NCI-H1930 (cell line): ENCODE measurements at places on chromosomes 12 and 14.

- no peak for DNase-seq
These were observed 223.4 kb upstream of the GARIN2 start for GRCh38 chr14:66965831-66966230.

DNA sequence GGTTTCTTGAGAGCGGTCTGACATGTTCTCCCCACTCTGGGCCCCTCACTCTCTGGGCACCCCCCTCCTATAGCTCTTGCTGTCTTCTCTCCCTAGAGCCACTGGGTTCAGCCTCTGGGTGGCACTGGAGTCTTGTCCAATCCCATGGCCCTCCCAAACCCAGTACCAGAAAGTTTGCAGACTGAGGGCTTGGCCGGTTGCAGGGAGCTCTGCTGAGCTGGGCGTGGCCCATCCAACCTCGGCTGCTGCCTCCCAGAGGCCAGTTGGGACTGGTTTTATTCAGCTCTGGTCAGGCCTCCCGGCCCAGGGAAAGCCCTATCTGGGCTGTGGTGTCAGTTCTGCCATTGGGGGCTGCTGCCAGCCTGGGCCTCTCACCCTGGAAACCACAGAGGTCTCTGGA lies 37.9 kb downstream of the ISCA2 start:
- DNase-seq = no peak

DNA sequence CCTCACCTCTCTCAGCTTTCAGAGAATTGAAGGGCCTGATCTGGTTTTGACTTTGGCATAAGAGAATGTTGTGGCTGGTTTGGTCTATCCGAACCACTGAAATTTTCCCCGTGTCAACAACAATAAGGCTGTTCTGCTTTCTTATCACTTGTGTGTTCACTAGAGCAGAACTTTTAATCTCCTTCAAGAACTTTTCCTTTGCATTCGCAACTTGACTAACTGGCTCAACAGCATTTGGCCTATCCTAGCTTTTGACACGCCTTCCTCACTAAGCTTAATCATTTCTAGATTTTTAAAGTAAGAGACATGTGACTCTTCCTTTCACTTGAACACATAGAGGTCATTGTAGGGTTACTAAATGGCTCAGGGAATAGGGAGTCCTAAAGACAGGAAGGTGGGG lies 25.9 kb upstream of the EDDM3A start:
- no peak for DNase-seq

DNA sequence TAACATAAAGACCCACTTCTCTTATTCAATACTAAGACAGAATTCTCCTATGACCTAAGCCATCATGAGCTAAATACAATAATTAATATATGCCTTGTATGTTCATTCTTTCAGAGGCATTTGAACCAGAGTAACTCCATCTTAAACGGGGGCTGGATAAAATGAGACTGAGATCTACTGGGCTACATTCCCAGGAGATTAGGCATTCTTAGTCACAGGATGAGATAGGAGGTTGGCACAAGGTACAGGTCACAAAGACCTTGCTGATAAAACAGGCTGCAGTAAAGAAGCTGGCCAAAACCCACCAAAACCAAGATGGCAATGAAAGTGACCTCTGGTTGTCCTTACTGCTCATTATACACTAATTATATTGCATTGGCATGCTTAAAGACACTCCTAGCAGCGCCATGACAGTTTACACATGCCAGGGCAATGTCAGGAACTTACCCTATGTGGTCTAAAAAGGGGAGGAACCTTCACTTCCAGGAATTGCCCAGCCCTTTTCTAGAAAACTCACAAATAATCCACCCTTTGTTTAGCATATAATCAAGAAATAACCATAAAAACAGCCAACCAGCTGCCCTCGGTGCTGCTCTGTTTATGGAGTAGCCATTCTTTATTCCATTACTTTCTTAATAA lies 260.7 kb downstream of the SSPN start:
- no peak for DNase-seq

DNA sequence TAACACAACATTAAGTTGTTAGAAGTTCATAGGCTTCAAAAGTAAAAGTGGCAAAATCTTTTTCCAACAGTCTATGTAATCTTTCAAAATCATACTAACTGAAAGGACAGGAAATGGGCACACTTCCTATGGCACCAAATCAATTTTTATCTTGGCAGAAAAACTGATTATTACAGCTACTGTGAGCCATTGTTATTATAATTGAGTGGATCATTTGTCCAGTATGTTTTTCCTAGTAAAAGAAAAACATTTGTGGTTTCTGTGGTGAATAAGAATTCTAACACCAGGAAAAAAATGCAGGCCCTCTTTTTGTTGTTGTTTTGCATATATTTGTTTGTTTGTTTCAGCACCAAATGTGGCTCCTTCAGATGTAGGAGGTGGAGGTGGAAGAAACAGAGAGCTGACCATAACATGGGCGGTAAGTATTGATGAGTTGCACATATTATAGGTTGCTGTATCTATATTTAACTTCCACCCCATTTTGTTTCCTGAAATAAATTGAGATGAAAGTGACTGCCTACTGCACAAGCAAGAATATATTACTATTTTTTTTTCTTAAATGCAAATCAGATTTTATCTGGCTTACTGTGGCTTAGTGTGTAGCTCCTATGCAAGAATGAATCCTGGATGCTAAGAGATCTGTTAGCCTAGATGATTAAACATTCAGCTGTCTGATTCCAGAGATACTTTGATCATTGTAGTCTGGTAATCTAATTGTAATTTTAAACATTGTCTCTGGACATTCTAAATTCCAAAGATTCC lies 174.1 kb upstream of the PDZRN4 start:
- DNase-seq = no peak

GRCh38 chr14:105049753-105050550 lies 15.3 kb downstream of the GPR132 start:
- no peak for DNase-seq

DNA sequence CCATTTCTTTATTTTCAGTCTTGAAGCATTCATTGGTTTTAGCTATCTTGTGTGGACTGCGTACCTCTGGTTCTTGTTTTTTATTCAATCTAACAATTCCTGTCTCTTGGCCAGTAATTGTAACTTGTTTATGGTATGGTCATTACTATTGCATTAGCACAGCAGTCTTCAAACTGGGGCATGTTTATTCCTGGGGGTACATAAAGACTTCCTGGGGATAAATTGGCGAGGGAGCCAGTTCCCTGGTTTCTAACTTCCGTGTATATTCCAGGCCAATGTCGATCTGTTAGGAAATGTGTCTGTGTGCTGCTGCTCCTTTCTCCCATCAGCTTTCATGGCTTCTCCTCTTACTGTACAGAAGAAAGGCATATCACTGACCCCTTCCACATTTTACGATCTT lies 13.7 kb upstream of the EVL start:
- peak; percentile 11 for DNase-seq

- DNase-seq = peak; percentile 65
These were observed 43.3 kb downstream of the GALNT8 start for GRCh38 chr12:4763549-4763948.

DNA sequence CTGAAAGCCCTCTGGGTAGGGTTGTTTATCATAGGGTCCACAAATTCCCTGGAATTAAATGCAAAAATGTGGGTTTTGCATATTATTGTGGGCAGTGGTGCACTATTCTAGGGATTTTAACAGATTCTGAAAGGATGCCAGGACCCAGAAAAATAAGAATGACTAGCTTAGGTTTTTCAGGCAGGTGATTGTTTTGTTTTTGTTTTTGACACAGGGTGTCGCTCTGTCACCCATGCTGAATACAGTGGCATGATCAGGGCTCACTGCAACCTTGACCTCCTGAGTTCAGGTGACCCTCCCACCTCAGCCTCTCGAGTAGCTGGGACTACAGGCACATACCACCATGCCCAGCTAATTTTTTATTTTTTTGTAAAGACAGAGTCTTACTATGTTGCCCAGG lies 19.2 kb downstream of the GALNT6 start:
- no peak for DNase-seq

- DNase-seq = no peak
These were observed 179.7 kb downstream of the SSPN start for GRCh38 chr12:26374934-26375680.

DNA sequence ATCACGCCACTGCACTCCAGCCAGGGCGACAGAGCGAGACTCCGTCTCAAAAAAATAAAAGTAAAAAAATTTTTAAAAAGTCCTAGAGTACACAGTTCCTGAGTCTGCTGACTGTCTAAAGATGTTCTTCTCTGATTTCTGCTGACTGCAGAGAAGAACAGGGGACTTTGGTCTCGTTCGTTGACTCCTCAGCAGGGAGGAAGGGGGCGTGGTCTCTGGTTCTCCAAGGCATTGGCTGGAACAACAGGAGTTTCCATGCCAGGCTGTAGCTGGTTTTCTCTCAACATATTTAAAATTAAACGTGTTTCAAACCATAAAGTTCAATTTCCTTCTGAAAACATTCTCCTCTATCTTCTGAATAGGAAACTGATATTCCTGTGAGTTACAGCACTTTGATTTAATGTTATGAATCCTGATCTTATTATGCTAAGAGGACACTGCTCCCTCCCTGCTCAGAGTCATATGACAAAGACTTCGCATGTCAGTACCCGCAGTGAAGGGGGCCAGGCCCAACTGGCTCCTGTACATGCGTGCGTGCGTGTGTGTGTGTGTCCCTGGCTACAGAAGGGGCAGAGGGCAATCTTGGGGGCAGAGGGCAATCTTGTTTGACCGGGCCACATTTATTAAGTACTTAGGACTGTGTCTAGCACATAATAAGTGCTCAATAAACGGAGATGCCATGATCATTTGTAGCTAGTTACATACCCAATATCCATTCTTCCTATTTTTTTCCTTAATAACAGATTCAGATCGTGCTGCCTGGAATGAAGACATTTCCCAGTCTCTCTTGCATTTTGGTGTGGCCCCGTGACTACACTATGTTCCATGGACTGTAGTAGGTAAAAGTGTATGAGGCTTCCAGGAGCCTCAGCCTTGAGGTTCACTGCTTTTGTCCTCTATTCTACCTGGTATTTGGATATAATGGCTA lies 16.5 kb upstream of the HNF1A start:
- no peak for DNase-seq

DNA sequence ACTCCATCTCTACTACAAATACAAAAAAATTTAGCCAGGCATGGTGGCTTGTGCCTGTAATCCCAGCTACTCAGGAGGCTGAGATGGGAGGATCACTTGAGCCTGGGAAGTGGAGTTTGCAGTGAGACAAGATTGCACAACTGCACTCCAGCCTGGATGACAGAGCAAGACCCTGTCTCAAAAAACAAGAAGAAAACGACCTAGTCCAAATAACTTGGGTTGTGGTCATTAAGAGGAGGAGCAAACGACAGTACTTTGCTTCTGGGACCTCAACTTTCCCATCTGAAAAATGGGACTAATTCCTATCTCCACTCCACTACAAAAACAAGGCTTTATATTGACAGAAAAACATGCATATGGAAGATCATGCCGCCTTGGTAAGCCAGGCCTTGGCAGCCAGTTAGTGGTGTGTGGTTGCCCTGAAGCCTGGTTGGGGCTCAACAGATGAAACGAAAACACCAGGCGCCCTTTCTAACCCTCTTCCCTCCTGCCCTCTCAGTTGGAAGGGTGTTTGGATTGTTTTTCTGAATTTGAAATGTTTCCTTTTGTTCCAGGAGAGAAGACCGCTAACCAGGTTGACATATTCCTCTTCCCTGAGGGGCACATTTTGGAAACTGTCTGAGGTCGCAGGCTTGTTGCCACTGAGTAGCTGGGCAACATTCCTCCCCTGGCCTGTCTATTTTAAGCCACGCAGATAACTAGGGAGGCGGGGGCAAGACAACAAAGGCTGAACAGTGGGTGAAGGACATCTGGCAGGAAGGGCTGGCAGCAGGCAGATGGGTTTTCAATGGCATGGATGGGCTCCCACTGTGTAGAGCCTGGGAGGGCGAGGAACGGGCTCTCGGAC lies 13.7 kb upstream of the VPS37B start:
- DNase-seq = no peak

DNA sequence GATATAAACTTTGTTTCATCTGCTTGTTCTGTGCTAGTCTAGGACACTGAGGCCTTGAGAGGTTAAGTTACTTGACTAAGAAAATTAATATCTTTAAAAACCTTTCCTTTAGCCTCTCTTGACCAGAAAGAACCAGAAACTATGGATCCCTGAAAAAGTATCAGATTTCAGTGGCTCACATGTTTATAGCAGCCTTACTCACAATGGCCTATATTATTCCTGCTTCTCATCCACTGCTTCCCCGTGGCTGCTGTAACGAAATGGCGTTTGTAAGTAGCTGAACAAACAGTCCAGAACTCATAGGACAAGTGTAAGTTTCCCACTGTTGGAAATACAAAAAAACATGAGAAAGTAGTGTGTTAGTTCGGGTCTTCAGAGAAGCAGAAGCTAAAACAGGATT lies 3.2 kb upstream of the PYGL start:
- DNase-seq = no peak

- DNase-seq = no peak
These were observed 2.8 kb downstream of the MBIP start for GRCh38 chr14:36317650-36318049.

DNA sequence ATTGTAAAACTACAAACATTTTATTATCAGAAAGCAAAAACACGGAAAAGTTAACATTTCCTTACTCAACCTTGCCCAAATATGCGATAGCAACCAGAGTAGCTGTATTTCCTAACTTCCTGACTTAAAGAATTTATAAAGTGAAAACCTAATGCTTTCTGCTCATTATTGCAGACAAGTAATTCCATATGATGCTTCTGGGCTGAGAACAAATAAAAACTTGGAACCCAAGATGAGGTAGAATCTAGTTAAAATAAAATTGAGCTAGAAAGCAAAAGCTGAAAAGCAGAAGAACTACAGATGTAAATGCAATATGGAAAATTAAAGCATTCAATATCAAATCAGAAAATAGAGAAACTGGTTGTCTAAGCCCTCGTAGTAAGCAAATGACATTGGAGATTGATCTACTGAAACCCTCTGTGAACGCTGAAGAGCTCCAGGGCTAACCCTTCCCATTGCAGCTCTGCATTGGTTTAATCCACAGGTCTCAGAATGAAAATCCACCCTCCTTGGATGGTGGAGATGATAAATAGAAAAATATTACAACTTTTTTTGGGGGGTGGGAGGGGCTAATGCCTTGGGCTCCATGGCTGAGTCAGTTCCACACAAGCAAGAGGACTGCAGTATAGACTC lies 40.7 kb downstream of the CORO1C start:
- no peak for DNase-seq

- DNase-seq = no peak
These were observed 58.0 kb upstream of the CDKN3 start for GRCh38 chr14:54338696-54339317.

DNA sequence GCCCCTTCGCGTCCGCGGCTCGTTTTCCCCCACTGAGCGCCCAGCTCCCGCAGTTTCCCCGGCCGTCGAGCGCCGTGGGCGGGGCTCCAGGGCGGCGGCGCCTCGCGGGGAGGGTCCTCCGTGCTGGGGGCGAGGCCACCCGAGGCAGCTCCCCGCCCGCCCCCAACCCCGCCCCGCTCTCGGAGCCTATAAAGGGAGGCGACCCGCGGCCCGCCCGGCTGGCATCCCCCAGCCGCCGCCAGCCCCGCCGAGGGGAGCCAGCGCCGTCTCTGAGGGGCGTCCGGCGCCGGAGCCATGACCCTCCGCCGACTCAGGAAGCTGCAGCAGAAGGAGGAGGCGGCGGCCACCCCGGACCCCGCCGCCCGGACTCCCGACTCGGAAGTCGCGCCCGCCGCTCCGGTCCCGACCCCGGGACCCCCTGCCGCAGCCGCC lies at the start of gene TAMALIN:
Gene TAMALIN, plus strand, starts transcription at position 221 of the 432 bp plus-strand sequence. Its CDS starts 74 bp downstream, at position 295.
- no peak for DNase-seq
